ENCODE measurements at places on chromosomes 16 and 17.

GRCh38 chr16:2230376-2230775 is 5.9 kb upstream of the DNASE1L2 start:
- no peak for DNase-seq

- no peak for DNase-seq
Measured at GRCh38 chr17:47806913-47807255, 14.7 kb downstream of the OSBPL7 start.

DNA sequence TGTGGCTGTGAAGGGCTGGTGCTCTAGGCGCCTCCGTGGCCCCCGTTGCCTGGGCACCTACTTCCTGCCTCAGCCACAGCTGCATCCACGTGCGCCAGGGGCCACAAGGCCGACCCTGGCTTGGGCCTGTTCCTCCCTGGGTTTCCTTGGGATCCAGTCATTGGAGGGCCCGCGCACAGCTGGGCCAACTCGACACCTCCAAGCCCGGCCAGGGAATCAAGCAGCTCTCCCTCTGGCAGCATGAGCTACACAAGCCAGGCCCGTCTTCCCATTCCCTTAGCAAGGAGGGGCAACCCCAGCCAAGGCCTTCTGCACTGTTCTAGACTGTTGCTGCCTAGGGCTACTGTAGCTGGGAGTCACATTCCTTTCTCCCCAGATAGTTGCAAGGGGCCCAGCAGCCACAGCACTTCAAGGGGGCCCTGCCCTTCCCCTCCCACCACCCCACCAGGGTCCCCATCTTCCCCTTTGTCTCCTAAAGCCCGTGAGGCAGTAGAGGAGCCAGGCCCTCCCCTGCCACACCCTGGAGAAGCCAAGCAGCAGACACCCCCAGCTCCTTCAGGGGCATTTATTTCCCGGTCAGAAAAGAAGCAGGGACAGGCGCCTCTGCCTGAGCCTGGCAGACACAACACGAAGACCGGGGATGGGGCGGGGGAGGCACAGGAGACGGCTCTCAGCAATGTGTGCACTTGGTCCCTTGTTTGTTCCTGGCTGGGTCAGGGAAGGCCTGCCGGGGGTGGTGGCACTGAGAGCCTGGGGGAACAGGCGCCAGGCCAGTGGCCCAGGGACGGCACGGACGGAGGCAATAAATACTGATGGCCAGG is 3.8 kb downstream of the ARHGDIA start:
- DNase-seq = no peak

- DNase-seq = no peak
Measured at GRCh38 chr17:37830151-37830993, 85.5 kb upstream of the HNF1B start.

GRCh38 chr17:77318021-77318420 is 177.3 kb downstream of the SEC14L1 start:
- DNase-seq = no peak

GRCh38 chr16:66608241-66609138 is 4.0 kb downstream of the CMTM3 start:
- DNase-seq = peak; percentile 94

DNA sequence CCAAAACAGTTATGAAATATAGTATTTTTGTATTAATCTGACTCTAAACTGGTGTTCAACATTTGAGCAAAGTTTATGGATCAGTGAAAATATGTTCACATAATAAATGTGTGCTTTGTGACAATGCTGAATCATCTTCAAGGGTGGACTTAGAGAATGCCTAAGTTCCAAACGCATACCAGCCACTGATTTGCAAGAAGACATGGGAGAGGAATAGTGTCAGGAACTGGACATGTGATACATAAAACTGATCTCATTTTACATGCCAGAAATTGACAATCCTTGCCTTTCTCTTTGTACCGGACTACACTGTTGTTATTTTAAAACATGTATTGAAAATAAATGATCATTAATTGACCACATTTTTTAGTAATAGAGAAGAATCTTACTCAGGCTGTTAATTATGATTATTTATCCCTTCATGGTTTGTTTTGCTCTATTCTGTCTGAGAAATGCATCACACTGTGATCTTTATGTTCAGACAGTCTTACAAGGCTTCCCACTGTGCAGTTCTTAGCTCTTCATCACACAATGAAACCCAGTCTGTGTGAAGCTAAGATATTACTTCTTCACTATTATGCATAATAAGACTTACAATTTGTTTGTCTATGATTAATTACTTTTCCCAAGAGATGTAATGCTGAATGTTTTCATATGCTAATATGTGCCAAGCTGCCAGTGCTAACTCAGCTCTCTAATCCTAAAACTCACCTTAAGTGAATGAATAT is 1180.6 kb upstream of the CDH8 start:
- no peak for DNase-seq

DNA sequence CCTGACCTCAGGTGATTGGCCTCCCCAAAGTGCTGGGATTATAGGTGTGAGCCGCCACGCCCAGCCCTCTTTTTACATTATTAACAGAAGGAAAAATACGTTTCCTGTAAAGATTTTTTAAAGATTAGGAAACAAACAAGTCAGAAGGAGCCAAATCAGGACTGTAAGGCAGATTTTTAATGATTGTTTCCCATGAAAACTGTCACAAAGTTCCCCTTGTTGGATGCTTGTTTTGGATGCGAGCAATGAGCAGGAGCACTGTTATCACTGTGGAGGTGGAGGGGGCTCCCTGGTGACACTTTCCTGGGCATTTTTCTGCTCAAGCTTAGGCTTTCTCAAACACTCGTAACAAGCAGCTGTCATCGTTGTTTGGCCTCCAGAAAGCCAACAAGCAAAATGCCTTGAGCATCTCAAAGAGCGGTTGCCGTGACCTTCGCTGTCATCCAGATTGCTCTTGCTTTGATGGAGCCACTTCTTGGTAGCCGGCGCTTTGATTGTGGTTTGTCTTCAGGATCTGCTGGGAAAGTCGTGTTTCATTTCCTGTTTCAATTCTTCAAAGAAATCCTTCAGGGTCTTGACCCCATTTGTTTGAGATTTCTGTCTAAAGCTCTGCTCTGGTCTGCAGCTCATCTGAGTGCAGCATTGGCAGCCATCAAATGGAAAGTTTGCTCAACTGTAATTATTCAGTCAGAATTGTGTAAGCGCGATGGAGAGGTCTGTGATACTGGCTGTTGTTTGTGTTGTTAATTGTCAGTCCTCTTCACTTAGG is 128.7 kb downstream of the RPTOR start:
- DNase-seq = no peak

- DNase-seq = no peak
Measured at GRCh38 chr17:44310188-44310587, 1.8 kb downstream of the RUNDC3A start.

DNA sequence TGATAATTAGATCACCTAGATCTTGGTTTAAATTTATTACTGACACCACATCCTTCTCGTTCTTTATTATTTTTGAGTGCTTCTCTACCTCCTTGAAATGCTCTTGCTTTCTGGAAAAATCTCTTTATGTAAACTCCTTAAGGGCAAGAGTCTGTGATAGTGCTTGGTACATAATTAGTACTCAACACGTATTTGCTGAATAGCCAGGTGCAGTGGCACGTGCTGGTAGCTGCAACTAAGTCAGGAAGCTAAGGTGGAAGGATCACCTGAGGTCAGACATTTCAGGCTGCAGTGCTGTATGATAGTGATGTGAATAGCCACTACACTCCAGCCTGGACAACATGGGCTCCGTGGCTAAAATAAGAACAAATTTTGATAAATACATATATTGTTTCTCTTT is 63.0 kb downstream of the PPM1E start:
- no peak for DNase-seq

- no peak for DNase-seq
Measured at GRCh38 chr16:67648764-67649407, 3.9 kb downstream of the CARMIL2 start.

DNA sequence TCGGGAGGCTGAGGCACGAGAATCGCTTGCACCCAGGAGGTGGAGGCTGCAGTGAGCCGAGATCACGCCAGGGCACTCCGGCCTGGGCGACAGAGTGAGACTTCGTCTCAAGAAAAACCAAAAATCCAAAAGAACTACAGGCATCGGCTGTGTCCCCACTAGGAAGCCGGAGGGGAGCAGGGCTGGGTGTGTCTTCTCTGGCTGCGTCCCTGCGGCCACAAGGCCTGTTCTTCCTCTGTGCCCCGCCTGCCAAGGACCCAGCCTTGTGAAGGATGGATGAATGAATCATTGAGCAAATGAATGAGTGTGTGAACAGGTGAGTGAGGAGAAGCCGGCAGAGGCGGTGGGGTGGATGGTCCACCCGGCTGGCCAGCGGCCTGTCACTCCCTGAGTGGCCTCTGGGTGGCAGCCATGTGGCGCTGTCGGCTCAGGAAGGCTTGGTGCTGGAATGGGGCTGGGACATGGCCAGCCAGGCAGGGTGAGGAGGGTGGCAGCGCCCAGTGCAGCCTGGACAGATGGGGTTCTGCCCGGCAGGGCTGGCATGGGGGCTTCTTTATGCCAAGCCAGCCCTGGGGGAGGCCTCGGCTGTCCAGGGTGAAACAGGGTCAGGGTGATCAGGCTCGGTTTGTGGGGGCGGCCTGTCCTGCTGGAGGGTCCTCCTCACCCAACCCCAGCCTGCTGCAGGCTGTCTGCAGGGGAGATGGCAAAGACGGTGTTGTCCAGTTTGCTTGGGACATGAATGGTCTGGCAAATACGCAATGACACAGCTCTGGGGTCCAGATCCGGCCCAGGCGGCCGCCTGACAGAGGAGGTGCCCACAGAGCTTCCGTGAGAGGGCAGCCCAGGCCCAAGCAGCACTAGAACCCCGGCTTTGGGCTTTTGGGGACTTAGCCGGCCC is 21.7 kb downstream of the SLC25A10 start:
- DNase-seq = peak; percentile 84

- DNase-seq = no peak
Measured at GRCh38 chr16:89297910-89298545, 80.5 kb downstream of the ZNF778 start.

DNA sequence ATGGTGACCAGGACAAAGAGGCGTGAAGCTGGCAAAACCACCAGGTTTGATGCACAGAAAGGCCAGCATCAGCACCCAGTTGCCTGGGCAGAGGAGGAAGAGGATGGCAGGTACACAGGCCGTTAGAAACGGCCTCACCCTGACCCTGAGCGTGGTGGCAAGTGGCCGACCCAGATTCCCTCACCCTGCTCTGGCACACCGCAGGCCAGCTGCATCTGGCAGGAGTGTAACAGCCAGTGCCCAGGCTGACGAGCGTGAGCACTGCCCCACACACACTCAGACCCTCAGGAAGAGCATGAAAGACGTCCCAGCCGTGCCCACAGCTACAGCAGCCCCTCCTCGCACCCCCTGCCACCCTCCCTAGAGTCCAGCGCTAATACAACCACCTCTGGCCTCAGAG is 82.0 kb downstream of the ANKRD11 start:
- no peak for DNase-seq

- no peak for DNase-seq
Measured at GRCh38 chr16:46822270-46822669, 8.7 kb downstream of the C16orf87 start.

Measured in mesothelial cell of epicardium (in vitro differentiated cells).